ENCODE measurements at places on chromosomes 12 and 14. TPM values are rescaled to one million over a fixed set of nuclear protein-coding genes. Genes with fewer than 3 reads are reported as not detected.

DNA sequence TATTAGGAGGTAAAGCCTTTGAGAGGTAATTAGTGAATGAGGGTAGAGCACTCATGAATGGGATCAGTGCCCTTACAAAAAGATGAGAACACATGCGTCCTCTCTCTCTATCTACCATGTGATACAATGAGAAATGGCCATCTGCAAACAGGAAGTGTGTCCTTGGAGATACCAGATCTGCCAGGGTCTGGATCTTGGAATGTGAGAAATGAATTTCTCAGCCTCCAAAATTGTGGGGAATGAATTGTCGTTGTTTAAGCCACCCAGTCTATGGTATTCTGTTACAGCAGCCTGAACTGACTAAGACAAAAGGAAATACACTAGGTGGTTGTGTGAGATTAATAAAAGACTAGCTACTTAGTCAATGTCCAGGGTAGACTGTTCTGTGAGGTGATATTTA is 366.6 kb downstream of the NELL2 start:
- H3K36me3 ChIP-seq = no peaks in the 10 kb centered on the region
- no peak for DNase-seq
- no peaks in the 10 kb centered on the region for H3K27me3 ChIP-seq
- H3K4me3 ChIP-seq = no peak overlapping the region
- H3K4me1 ChIP-seq = no peaks in the 10 kb centered on the region
- H3K27ac ChIP-seq = no peak overlapping the region

- H3K4me1 ChIP-seq = no peaks in the 10 kb centered on the region
- no peak overlapping the region for H3K27ac ChIP-seq
- H3K4me3 ChIP-seq = no peak overlapping the region
- no peak for DNase-seq
Measured at GRCh38 chr14:101888182-101888581, 76.2 kb upstream of the DYNC1H1 start.

DNA sequence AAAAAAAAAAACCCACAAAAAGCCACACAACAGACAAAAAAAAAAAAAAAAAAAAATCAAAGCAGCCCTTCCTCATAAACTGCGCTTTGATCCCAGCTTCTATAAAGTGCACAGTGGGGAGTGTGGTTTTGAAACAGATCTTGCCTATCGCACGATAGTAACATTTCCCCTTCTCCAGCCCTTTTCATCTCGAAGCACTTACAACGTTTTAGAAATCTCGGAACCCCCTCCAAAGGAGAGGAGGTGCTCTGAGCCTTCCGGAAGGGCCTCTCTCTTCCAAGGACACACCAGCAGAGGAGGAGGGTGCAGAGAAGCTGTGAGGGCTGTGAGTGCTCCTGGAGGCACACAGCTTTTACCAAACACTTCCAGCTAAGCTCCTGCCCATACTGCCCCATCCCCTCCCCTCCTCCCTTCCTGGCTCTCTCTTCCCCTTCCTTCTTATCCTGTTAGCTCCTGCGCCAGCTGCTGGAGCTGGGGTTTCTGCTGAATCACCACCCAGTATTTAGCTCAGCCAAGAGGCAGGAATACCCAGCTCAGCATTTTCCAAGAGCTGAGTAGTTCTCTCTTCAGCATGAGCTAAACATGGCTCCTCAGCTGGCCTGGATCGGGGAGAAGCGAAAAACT is 28.4 kb downstream of the SLC7A8 start:
- H3K27me3 ChIP-seq = no peaks in the 10 kb centered on the region
- no peak overlapping the region for H3K4me3 ChIP-seq
- H3K27ac ChIP-seq = 0 out of 2 replicates have a peak overlapping the region, but pooled peaks have one; percentile 8
- DNase-seq = no peak

The AQP2 gene
- not detected for total RNA-seq

The SRSF5 gene
- 226 TPM for total RNA-seq

Measured in H1 (cell line).